ENCODE measurements at places on chromosomes 4 and X. TPM values are rescaled to one million over a fixed set of nuclear protein-coding genes. Genes with fewer than 3 reads are reported as not detected.

Gene CT45A9
- total RNA-seq = not detected

Gene ANOS1
- 2.3 TPM for total RNA-seq

Gene PLAC8
- total RNA-seq = 4.2 TPM

DNA sequence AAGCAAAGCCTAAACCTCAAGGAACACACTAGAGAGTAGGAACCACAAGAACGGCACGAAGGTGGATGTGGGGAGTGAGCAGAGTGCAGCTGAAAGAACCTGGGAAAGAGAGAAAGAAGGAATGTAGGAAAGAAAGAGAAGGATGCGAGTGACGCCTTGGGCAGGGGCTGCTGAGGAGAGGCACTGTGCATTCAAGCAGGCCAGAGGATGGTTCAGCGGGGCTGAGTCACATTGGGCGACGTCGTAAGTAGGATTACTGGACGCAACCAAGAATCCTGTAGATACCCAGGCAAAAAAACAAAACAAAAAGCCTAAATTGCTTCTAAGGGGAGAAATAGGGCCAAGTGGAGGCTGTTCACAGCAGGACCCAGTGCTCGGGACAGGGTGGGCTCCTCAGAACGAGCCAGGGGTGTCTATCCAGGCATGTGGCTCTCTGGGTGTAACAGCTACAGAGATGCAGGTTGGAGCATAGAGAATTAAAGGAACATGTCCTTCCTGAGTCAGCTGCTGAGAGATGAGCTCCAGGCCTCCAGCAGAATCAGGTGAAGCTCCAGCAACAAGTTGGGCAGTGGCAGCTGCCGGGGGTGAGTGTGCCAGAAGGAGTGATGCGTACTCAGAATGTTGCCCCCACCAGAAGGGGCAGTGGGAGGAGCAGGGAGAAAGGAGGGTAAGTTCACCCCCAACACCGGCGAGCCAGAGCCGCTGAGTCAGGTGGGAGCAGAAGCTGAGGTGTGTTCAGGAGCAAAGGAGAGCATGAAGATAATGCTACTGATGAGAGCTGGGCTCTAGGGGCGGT lies 38.6 kb downstream of the NELFA start:
- H3K4me1 ChIP-seq = no peaks in the 10 kb centered on the region
- no peaks in the 10 kb centered on the region for H3K27me3 ChIP-seq
- no peaks in the 10 kb centered on the region for H3K36me3 ChIP-seq
- H3K4me3 ChIP-seq = no peak overlapping the region
- H3K27ac ChIP-seq = no peak overlapping the region
- DNase-seq = peak; percentile 23

DNA sequence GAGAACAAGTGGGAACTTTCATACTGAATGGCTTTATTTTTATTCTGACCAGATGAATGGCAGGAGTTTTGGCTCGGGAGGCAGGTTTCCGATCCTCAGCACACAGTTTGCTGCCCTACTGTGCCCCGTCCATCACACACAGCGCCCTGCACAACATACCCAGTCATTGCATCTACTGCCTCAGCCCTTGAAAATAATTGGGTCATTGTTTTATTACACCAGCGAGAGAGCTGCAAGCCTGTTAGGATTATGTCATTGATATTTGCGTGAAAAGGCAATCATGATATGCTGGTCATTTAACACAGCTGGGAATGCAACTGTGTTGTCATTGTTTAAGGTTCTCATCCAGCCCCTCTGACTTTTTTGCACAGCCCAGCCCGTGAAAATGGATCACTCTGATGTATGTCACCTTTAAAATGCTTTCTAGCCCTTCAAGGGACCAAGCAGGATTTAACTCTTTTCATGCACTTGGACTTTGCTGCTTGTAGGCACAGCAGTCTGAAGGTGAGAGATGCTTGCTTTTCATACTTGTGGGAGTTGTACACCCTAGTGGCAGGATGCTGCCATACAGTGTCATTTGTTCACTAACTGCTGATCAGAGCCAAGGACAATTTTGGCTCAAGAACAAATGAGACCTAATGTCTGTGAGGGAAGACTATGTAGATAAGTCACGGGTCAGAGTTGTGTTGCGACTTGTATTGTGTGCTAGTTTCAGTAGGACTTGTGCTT lies 62.3 kb downstream of the RTL9 start:
- H3K4me3 ChIP-seq = no peak overlapping the region
- H3K36me3 ChIP-seq = no peaks in the 10 kb centered on the region
- no peaks in the 10 kb centered on the region for H3K4me1 ChIP-seq
- H3K27ac ChIP-seq = no peak overlapping the region
- no peak for DNase-seq
- H3K27me3 ChIP-seq = no peaks in the 10 kb centered on the region

GRCh38 chrX:121216641-121217374 lies 169.4 kb downstream of the GLUD2 start:
- no peaks in the 10 kb centered on the region for H3K4me1 ChIP-seq
- H3K27ac ChIP-seq = no peak overlapping the region
- no peaks in the 10 kb centered on the region for H3K36me3 ChIP-seq

GRCh38 chr4:124499261-124499660 lies 213.3 kb downstream of the ANKRD50 start:
- H3K36me3 ChIP-seq = no peaks in the 10 kb centered on the region
- H3K27ac ChIP-seq = no peak overlapping the region
- no peaks in the 10 kb centered on the region for H3K4me1 ChIP-seq
- no peaks in the 10 kb centered on the region for H3K27me3 ChIP-seq

GRCh38 chr4:148630051-148630450 lies 187.8 kb upstream of the NR3C2 start:
- DNase-seq = no peak

GRCh38 chr4:26867914-26868684 lies 7.5 kb downstream of the STIM2 start:
- H3K4me3 ChIP-seq = no peak overlapping the region
- no peak overlapping the region for H3K27ac ChIP-seq
- no peaks in the 10 kb centered on the region for H3K27me3 ChIP-seq
- DNase-seq = no peak
- H3K36me3 ChIP-seq = no peaks in the 10 kb centered on the region
- H3K4me1 ChIP-seq = peaks cover 4% of the 10 kb centered on the region

- no peak for DNase-seq
- no peak overlapping the region for H3K27ac ChIP-seq
- no peaks in the 10 kb centered on the region for H3K4me1 ChIP-seq
- H3K36me3 ChIP-seq = no peaks in the 10 kb centered on the region
- no peak overlapping the region for H3K4me3 ChIP-seq
Observed at GRCh38 chr4:176054942-176055341, 10.7 kb upstream of the WDR17 start.

GRCh38 chr4:55336138-55337034 lies 9.7 kb upstream of the SRD5A3 start:
- H3K36me3 ChIP-seq = no peaks in the 10 kb centered on the region
- H3K27ac ChIP-seq = no peak overlapping the region
- H3K4me3 ChIP-seq = no peak overlapping the region
- no peak for DNase-seq

- DNase-seq = no peak
- H3K27me3 ChIP-seq = no peaks in the 10 kb centered on the region
- H3K27ac ChIP-seq = no peak overlapping the region
- H3K4me3 ChIP-seq = no peak overlapping the region
Observed at GRCh38 chr4:100175858-100176257, 14.4 kb downstream of the DDIT4L start.

DNA sequence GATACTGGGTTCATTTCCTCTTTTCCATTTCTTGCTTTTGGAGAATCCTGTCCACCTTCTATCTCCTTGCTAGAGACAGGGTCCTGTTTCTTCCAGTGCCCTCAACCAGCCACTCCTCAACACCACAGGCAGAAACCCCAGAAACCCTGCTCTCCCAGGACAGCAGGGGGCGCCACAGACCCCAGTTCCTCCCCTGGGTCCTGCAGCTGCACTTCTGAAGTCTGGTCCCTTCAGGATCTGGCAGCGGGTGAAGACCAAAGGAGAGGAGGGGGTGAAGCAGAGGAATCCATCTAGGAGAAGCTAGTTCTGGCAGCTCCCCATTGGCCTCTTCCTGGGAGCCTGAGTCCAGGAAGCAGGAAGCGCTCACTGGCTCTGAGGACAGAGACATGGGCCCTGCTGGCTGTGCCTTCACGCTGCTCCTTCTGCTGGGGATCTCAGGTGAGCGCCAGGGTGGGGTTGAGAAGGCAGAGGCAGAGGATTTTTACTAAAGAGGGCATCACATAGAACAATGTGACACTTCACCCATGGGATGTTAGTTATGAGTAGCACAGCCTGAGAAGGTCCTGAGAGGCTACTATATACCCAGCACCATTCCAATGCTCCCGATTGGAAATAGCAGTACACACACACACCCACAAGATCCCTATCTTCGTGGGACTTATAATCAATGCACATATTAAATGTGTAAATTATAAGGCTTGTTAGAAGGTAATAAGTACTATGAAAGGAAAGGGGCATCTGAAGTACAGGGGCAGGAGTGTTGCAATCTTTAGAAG lies at the start of gene PRSS48:
TSS of gene PRSS48 (plus strand) at position 375 of the 776 bp plus-strand sequence. CDS start at position 387, 12 bp downstream.
- no peaks in the 10 kb centered on the region for H3K27me3 ChIP-seq
- no peak within 1 kb of the TSS for H3K27ac ChIP-seq
- DNase-seq = peak; percentile 60

- H3K4me1 ChIP-seq = no peaks in the 10 kb centered on the region
- no peak for DNase-seq
- H3K4me3 ChIP-seq = no peak overlapping the region
- H3K27ac ChIP-seq = no peak overlapping the region
- no peaks in the 10 kb centered on the region for H3K27me3 ChIP-seq
Observed at GRCh38 chr4:42617030-42617429, 39.9 kb downstream of the ATP8A1 start.

DNA sequence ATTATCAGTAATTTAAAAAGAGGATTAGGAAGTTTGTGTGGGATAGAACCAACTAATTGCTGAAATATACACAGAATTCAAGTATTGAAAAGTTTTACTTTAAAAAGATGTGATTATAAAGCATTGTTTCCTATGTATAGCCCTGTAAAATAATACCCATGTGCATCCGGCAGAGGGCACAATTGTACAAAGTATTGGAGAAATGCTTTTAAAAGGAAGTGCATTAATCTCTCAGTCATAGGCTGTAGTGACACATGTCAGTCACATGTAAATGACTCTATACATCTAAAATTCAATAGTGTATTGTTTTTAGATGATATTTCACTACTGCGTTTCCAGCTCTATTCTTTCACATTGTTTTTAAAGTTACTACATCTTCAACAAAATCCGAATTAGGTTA lies 9.7 kb upstream of the GEMIN8 start:
- no peaks in the 10 kb centered on the region for H3K4me1 ChIP-seq
- no peak for DNase-seq
- no peaks in the 10 kb centered on the region for H3K36me3 ChIP-seq
- no peak overlapping the region for H3K4me3 ChIP-seq

- H3K4me3 ChIP-seq = no peak overlapping the region
- no peaks in the 10 kb centered on the region for H3K27me3 ChIP-seq
- H3K4me1 ChIP-seq = no peaks in the 10 kb centered on the region
Observed at GRCh38 chr4:116878280-116878679, 207.1 kb downstream of the TRAM1L1 start.

DNA sequence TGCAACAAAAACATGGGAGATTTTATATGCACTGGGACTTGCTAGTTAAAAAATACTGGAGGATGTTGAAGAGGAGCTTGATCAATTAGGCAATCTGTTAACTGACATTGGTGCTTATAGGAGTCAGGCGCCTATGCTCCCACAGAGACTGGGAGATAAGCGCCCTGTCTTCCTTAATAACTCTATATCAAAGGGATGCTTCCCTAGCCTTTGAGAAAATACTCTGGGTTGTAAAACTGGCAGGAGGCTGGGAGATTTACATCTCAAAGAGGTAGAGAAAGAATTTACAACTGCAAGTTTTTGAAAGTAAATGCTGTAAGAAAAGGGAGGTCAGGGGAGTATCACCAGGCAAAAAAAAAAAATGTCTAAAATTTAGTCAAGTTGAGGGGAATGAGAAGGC lies 325.4 kb downstream of the PCDH10 start:
- H3K27me3 ChIP-seq = no peaks in the 10 kb centered on the region
- no peaks in the 10 kb centered on the region for H3K36me3 ChIP-seq
- no peak overlapping the region for H3K27ac ChIP-seq
- H3K4me1 ChIP-seq = no peaks in the 10 kb centered on the region

DNA sequence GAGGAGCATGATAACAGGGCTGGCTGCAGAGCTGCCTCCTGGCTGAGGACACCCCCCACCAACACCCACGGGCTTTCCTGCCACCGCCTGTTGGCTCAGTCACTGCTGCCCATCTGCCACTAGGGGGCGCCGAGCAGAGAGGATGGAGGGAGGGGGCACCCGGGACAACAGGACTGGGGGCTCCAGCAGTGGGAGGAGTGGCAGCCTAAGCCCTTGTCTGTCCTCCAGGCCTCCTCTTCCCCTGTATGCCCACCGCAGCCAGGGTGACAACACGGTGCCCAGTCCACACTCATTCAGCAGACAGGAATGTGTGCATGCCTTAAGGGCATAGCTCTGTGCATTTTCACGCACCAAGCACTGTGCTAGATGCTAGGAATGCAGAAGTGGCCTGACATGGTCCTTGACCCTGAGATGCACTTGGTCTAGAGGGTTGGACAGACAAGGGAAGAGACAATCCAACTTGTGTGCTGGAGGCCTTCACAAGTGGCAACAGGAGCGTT lies 149.9 kb downstream of the AMMECR1 start:
- DNase-seq = no peak
- no peaks in the 10 kb centered on the region for H3K27me3 ChIP-seq

DNA sequence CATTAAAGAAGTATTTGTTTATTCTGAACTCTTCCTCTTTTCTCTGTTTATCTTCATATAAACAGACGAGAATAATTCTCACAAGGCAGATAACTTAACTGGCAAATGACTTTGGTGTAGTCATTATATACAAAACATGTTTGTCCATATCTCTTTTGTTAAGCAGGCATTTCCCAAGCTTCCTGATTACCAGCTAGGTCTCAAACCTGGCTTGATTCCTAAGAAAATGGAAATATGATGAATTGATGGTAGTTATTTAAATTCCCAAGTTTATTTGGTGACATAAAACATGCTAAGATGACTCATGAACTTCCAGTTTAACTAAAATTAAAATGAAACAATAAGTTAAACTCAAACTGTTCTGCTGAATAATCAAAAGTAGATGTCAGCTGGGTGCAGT lies 96.8 kb downstream of the ARSJ start:
- no peak for DNase-seq
- no peaks in the 10 kb centered on the region for H3K27me3 ChIP-seq
- peaks cover 2% of the 10 kb centered on the region for H3K4me1 ChIP-seq
- H3K4me3 ChIP-seq = no peak overlapping the region

- H3K27me3 ChIP-seq = no peaks in the 10 kb centered on the region
- peak overlapping the region; percentile 48 for H3K4me3 ChIP-seq
- no peak overlapping the region for H3K27ac ChIP-seq
- H3K4me1 ChIP-seq = no peaks in the 10 kb centered on the region
- H3K36me3 ChIP-seq = no peaks in the 10 kb centered on the region
Observed at GRCh38 chr4:6562931-6563901, 11.8 kb upstream of the MAN2B2 start.

GRCh38 chrX:45479196-45479834 lies 278.6 kb upstream of the DIPK2B start:
- no peaks in the 10 kb centered on the region for H3K36me3 ChIP-seq
- DNase-seq = no peak
- H3K4me1 ChIP-seq = peaks cover 6% of the 10 kb centered on the region
- no peak overlapping the region for H3K4me3 ChIP-seq

GRCh38 chrX:97260679-97261078 lies 377.0 kb downstream of the RPA4 start:
- no peak overlapping the region for H3K4me3 ChIP-seq
- no peaks in the 10 kb centered on the region for H3K36me3 ChIP-seq
- H3K27ac ChIP-seq = no peak overlapping the region
- H3K4me1 ChIP-seq = no peaks in the 10 kb centered on the region

- H3K4me1 ChIP-seq = no peaks in the 10 kb centered on the region
- no peak for DNase-seq
Observed at GRCh38 chr4:111046811-111047210, 423.9 kb upstream of the PITX2 start.

GRCh38 chr4:93416344-93417128 lies 412.0 kb upstream of the ATOH1 start:
- no peaks in the 10 kb centered on the region for H3K36me3 ChIP-seq
- no peak for DNase-seq
- H3K4me1 ChIP-seq = no peaks in the 10 kb centered on the region
- no peak overlapping the region for H3K27ac ChIP-seq
